ENCODE measurements at places on chromosomes 5 and 9.

- DNase-seq: peak; percentile 44
Measured at GRCh38 chr5:179820483-179821297, at the start of gene SQSTM1. SQSTM1 (plus strand) TSS chr5:179820905; CDS start chr5:179820937, 32 bp downstream.

- no peak for DNase-seq
Measured at GRCh38 chr9:89528131-89528530, 30.2 kb upstream of the SEMA4D start.

- no peak for DNase-seq
Measured at GRCh38 chr5:109041317-109041716, 293.6 kb downstream of the FER start.

DNA sequence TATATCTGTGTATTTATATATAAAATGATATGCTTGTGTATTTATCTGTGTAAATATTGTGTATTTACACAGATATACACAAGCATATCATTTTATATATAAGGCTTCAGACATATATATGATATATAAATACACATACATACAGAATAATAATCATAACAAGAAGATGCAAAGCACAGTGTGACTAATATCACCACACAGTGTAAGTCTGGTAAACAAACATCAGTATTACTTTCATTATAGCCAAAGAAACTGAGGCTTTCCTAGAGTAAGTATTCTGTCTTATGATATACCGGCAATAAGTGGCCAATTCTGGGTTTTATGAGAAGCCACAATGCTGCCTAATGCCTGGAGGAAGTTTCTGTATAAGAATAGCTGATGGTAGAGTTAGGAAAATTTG, 29.9 kb upstream of the RAPGEF6 start:
- DNase-seq: no peak

- DNase-seq: no peak
Measured at GRCh38 chr9:76558465-76558864, 99.5 kb downstream of the GCNT1 start.

- DNase-seq: no peak
Measured at GRCh38 chr5:5242056-5242455, 101.9 kb downstream of the ADAMTS16 start.

DNA sequence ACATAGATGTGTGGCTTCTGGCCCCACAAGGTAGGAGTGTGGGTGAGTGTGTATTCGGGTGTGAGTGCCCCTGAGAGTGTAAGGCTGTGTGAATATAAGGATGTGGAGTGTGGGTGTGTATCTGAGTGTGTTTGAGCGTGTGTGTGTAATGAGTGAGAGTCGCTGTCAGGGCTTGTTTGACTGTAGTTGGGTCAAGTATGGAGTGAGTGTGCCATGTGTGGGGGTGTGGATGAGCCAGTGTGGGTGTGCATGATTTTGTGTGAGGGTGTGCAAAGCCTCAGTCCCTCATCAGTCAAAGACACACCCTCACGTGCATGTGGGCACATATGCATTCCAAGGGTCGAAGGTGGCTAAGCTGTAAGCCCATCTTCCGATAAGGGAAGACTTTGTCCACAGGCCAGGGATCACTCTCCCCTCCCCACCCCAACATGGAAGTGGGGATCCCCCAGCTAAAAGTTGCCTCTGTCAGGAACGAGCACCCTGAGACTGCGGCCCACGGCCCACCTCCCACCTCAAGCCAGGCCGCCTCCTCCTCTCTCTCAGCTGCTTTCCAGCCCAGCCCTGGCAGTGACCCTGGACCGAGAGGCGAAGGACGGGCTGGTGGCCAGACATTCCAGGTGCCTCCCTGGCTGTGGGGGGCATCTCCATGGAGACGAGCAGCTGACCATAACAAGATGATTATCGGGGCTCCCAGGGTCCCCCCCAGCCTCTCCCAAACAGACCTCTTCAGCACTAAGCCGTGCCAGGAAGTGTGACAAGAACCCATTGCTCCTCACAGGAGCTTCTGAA, 12.9 kb downstream of the AQP3 start:
- no peak for DNase-seq

GRCh38 chr9:132776891-132777290, 101.2 kb downstream of the AK8 start:
- no peak for DNase-seq

DNA sequence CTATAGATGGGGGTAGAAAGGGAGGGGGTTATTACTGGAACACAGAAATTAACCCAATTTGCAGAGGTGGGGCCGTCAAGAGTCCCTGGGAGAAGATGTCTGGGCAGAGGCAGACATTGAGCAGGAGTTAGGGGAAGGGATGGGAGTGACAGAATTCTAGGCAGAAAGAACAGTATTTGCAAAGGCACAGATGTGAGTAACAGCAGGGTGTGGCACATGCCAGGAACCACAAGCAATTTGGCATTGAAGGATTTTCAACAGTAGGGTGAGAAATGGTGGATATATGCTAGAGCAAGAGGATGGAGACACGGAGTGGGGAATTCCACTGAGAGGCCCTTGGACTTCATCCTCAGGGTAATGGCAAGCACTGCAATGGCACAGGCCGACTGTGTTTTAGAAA, 71.6 kb upstream of the FRRS1L start:
- DNase-seq: no peak

DNA sequence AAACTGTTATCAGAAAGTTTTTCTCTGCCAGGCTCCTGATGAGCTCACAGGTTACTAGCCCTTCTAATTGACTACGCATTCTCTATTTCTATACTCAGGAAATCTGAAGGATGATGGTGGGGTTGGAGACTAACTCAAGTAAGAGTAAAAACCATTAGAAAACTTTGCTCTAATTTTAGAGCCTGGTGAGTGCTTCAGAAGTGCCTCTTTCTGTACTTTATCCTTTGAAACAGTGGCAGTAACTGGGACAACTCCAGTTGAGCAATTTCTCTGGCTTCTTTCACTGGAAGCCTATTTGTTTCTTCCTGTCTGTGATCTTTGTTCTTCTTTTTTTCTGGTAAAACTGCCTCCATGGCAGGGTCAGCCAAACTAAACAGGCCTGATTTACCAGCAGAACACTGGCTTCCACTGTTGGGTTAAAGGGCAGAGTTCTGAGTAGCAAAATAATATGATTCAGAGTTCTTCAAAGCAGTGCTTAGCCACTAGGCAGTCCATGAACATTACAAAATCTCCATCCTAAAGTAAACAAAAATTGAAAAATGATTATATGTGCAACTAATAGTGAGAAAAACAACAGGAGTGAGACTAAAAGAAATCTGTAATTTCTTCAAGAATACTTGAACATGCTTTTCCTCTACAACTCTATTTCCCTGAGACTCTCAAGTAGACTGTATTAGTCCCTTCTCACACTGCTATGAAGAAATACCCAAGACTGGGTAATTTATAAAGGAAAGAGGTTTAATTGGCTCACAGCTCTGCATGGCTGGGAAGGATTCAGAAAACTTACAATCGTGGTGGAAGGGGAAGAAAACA, 79.8 kb downstream of the MROH2B start:
- DNase-seq: no peak

DNA sequence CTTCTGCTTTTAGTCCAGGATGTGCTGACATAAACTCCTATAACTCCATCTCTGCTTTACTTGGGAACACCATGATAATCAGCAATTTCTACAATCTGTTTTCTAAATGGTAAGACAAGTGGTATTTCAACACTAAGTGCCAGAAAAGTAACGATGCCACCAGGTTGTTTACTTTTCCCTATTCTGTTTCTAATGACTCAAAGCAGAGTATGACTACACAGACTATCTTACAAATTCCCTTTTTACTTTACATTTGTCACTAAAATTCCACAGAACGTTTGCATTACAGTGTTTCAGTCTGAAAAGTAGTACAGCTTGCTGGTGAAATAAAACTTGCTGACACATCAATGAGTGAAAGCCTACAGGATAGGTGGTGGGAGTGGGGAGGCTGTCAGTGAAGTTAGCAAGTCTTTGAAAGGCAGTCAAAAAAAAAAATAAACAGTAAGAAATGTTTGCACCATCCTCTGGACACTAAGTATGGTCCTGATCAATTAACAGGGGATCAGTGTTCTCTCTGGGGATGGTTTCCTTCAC, 186.5 kb downstream of the LURAP1L start:
- DNase-seq: no peak

- no peak for DNase-seq
Measured at GRCh38 chr9:111029260-111029659, 9.0 kb downstream of the LPAR1 start.

DNA sequence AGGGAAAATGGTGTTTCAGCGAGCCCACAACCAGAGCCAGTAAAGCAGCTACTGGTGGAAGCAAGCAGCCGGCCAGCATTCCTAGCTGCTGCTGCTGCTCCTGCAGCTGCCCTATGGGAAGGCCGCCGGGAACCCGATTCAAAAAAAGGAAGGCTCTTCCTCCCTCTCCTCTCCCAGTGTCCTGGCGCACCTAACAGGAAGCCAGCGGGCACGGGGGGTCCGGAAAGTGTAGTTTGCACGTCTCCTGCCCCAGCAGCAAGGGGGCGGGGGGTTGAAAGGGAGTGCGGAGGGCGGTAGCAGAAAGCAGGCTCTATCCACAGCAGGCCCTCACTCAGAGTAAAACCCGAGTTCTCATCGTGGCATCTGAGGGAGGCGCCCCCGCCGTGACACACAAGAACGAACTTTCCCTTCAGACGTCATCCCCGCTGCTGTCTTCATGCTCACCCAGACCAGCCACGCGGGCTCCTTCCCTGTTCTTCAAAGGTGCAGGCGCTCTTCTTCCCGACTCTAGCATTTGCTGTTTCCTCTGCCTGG, 16.5 kb downstream of the GRXCR2 start:
- DNase-seq: no peak

GRCh38 chr9:94108584-94108983, 24.3 kb downstream of the PTPDC1 start:
- no peak for DNase-seq

- no peak for DNase-seq
Measured at GRCh38 chr5:14743601-14744295, 79.2 kb downstream of the OTULIN start.

- no peak for DNase-seq
Measured at GRCh38 chr9:5832071-5832537, 813 bp downstream of the ERMP1 start.

DNA sequence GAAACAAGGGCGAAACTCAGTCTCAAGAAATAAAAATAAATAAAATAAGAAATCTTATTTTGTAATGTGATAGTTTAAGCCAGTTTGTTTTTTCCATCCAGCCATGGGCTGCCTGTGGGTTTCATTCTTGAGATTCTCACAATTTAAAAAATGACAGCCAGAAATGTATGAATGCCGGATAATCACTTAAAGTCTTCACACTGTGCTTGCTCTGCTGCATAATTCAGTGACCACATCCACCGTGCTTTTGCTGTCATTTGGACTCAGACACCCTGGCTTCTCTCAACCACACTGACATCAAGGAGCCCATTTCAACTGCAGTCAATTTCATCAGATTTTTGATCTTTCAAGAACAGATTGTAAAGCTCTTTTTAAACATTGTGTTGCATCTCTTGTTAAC, 61.0 kb upstream of the DAPK1 start:
- no peak for DNase-seq

- no peak for DNase-seq
Measured at GRCh38 chr9:77495834-77496671, 152.1 kb downstream of the GNA14 start.

DNA sequence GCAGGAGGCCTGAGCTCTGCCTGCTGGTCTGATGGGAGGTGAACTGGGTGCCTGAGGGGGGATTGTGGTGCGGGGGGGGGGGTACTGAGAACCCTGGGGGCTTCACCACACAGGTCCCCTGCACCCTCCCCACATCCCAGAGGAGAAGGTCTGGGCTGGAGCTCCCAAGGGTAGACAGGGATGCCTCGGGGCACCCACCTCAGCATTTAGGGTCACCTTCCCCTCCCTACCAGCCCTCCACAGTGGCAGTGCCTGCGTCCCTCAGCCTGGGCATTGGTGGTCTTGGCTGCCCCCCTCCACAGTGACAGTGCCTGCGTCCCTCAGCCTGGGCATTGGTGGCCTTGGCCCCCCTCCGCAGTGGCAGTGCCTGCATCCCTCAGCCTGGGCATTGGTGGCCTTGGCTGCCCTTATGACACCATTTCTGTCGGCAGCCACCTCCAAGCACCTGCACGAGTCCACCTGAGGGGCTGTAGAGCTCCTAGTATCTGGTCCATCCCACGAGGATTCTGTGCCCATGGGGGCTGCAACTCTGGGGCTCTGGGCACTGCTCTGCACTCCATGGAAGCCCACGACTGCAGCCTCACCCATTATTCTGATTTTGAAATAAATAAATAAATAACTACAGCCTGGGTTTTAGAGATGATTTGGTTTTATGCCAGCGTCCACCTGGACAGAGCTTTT, 21.5 kb downstream of the NKD2 start:
- DNase-seq: no peak

- DNase-seq: no peak
Measured at GRCh38 chr5:154334406-154335064, 111.3 kb upstream of the SAP30L start.

DNA sequence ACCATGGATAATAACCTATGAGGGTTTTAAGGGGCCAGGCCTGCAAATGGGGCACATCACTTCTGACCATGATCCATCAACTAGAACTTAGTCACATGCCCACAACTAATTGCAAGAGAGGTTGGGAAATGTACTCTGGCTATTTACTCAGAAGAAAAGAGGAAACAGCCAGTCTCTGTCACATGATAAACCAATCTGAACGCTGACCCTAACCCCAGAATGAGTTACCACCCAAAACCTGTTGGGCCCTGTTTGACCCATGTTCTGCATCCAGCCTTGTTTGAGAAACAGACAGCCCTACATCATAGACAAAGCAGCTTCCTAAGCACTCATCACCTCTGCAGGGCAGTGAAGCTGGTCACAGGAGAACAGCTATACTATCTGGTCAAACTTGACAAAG, 5.8 kb downstream of the MACROH2A1 start:
- no peak for DNase-seq

- DNase-seq: no peak
Measured at GRCh38 chr5:76257897-76258296, 145.2 kb upstream of the IQGAP2 start.

- no peak for DNase-seq
Measured at GRCh38 chr5:115087951-115088350, 81.8 kb downstream of the TRIM36 start.

DNA sequence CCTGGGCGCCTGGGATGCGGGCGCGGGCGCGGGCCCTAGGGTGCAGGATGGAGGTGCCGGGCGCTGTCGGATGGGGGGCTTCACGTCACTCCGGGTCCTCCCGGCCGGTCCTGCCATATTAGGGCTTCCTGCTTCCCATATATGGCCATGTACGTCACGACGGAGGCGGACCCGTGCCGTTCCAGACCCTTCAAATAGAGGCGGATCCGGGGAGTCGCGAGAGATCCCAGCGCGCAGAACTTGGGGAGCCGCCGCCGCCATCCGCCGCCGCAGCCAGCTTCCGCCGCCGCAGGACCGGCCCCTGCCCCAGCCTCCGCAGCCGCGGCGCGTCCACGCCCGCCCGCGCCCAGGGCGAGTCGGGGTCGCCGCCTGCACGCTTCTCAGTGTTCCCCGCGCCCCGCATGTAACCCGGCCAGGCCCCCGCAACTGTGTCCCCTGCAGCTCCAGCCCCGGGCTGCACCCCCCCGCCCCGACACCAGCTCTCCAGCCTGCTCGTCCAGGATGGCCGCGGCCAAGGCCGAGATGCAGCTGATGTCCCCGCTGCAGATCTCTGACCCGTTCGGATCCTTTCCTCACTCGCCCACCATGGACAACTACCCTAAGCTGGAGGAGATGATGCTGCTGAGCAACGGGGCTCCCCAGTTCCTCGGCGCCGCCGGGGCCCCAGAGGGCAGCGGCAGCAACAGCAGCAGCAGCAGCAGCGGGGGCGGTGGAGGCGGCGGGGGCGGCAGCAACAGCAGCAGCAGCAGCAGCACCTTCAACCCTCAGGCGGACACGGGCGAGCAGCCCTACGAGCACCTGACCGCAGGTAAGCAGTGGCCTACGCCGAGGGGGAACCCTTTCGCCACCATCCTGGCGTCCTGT, at the start of gene EGR1:
TSS of gene EGR1 (plus strand) at position 219 of the 864 bp plus-strand sequence. CDS start at position 502, 283 bp downstream.
- DNase-seq: peak; percentile 80
